Progenitor cell of endocrine pancreas (in vitro differentiated cells): ENCODE measurements at places on chromosomes 16 and 17.

GRCh38 chr17:51240275-51240674 lies 19.6 kb downstream of the MBTD1 start:
- DNase-seq: no peak

GRCh38 chr16:76222087-76222486 lies 55.1 kb upstream of the CNTNAP4 start:
- DNase-seq: no peak

GRCh38 chr17:39695089-39695474 lies 4.8 kb upstream of the ERBB2 start:
- DNase-seq: no peak

GRCh38 chr16:3536271-3536731 lies 35.5 kb downstream of the CLUAP1 start:
- DNase-seq: no peak

GRCh38 chr16:12345349-12345748 lies 368.8 kb downstream of the SNX29 start:
- DNase-seq: no peak

- DNase-seq: no peak
These were observed 2.0 kb upstream of the CD300H start for GRCh38 chr17:74569020-74570003.

DNA sequence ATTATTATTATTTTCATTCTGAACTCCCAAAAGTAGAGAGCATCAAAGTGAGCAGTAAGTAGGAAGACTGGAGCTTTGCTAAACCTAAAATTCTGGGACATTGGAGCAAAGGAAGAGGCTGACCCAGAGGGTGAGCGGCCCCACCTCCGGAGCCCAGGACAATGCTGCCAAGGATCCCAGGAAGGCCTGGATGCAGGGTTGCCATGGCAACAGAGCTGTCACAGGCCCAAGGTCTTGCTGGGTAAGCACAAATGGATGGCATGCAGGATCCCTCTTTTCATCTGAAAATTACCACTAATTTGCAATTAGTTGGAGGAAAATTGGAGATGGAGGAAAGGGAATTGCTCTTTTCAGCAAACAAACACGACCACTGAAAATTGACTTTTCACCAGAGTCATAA lies 457.9 kb upstream of the CDH5 start:
- DNase-seq: no peak

DNA sequence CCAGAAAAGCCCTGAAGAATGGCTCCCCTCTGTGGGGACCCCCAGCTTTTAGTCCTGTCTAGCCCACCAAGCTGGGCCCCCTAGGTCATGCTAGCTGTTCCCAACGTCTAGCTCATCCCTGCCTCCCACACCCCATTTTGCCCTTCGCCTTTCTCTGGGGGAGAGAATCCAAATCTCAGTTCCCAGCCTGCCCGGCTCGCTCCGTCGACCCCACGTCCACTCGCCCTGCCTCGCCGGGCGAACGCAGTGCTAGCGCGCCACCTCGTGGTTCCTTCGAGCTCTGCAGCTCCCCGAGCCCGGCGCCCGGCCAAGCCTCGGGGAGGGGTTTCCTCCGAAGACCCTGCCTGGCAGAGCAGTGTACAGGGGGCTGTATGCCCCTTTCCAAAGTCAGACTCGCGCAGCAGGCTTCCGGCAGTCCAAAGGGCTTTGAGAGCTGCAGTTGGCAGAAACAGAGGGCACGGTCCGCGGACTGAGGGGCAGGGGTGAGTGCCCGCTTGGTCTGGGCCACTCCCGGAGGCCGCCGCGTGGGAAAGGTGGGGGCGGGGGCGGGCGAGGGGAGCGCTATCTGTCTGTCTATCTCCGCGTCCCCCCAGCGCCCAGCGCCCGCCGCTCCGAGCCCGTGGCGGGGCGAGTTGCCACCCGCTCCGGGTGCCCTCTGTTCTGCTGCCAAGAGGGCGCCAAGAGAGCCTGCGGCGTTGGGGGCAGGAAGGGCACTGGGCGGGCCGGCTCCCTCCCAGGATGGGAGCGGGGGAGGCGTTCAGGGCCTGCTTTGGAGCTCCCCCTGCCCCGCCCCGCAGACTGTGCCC lies 1.7 kb upstream of the DLX3 start:
- DNase-seq: peak; percentile 80

DNA sequence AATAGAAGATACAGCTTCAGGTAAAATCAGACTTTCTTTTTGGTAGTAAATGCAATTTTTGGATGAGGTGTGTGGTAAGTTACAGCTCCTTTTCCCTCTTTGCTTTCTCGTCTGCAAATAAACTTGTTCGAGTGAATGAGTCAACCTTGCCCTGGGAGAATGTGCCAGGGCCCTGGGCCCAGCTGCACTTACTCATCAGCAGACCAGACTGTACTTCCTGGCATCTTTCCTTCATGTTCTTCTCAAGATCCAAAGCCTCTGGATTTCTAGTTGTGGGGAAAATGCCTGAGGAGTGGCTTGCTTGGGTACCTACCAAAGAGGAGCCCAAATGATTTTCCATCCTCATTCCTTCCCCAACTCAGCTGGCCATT lies 5.4 kb upstream of the G6PC1 start:
- DNase-seq: no peak

GRCh38 chr17:68097161-68097805 lies 61.7 kb downstream of the KPNA2 start:
- DNase-seq: no peak

- DNase-seq: no peak
These were observed 23.4 kb downstream of the MYH8 start for GRCh38 chr17:10398352-10398751.

DNA sequence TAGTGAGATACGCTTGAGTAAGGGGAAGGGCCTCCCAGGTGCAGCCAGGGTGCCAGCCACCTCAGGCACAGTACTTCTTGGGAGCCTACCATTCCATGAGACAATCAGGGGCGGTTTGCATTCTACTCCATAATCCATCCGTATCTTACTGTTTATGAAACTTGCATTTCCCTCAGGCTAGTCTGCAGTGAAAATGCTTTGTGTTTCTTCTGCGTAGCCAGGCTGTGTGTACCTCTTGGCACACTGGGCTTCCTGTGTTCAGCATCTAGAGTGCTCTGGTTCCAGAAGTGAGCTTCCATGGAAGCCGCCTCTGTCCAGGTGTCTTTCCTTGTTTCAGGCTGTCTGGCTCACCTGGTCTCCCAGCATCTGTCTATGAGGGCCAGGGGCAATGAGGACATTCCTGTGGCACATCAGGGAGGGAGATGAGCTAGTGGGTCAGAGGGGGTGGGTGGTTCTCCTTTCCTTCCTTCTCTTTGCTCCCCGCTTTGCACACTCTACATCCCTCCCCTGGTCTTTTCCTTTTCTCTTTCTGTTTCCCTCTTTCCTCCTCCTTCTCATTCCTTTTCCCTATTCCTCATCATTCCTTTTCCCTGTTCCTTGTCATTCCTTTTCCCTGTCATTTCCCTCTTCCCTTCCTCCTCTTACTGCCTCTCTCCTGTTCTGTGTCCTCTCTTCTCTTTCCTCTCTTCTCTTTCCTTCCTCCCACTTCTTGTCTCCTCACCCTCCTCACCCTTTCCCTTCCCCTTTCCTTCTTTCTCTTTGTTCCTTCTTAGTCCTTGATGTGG lies 386.5 kb downstream of the CPPED1 start:
- no peak for DNase-seq

- DNase-seq: peak; percentile 64
These were observed 4.7 kb upstream of the GFAP start for GRCh38 chr17:44919885-44920564.

DNA sequence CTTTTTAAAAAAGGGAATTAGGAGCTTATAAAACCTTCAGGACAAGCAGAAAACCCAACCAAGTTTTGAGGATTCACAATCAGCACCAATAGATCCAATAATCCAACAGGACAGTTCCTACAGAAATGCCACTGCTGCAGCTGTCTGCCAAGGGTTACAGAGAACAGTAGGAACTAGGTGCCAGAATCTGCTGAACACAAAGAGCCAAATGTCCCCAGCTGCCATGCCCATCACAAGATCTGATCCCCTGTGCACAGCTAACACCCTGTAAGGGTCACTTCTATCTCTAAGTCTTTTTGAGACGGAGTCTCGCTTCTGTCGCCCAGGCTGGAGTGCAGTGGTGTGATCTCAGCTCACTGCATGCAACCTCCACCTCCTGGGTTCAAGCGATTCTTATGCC lies 262.3 kb downstream of the STX8 start:
- no peak for DNase-seq

- no peak for DNase-seq
These were observed 387.1 kb downstream of the HS3ST4 start for GRCh38 chr16:26078716-26079355.

DNA sequence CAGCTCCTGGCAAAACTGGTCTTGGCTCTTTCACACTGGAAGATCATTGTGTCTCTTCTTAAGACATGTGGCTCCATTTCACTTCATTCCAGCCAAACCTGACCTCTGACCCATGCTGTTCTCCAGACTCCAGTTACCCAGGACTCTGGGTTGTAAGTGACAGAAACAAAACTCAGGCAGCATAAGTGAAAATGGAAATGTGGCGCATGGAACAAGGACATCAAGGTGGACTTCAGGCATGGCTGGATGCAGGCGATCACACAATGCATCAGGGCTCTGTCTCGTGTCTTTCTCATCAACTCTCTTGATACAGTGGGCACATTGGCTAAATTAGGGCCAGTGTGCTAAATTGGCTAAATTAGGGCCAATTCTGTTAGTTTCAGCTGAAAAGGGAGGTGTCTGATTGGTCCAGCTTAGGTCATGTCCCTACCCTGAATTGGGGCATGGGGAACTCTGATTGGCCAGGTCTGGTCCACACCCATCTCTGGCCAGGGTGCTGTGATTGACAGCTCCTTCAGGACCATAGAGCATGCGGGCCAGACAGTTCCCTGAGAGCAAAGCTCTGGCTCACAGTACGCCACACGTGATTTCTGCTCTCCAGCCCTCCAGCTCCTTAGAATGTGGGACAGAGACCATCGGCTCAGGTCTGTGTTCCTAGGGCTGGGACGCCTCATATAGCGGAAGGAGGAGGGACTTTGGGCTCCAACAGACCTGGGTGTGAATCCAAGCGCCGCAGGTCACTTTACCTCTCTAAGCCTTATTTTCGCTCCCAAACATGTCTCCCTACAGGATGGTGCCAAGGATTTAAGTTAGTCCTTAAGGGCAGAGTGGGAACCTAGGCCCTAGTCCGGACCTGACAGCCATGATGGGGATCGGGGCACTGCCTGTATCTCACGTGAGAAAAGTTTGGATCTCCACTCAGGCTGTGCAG lies 17.5 kb downstream of the SOCS1 start:
- no peak for DNase-seq

DNA sequence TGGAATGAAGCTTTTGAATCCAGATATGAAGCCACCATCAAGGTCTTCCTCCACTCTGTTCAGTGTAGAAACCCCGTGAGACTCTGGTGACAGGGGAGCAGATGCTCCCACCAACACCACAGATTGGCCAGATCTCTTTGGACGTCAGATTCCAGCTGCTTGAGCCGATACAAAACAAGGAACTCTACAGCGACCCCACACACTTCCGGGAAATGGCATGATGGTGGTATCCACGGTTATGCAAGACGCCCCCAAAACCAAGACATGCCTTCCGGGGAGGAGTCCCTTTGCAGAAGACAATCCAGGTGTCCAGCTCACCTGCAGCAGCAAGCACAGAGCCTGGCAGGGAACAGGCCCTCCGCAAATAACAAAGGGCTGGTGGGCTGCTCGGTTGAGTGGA lies 19.8 kb upstream of the PITPNA start:
- no peak for DNase-seq

DNA sequence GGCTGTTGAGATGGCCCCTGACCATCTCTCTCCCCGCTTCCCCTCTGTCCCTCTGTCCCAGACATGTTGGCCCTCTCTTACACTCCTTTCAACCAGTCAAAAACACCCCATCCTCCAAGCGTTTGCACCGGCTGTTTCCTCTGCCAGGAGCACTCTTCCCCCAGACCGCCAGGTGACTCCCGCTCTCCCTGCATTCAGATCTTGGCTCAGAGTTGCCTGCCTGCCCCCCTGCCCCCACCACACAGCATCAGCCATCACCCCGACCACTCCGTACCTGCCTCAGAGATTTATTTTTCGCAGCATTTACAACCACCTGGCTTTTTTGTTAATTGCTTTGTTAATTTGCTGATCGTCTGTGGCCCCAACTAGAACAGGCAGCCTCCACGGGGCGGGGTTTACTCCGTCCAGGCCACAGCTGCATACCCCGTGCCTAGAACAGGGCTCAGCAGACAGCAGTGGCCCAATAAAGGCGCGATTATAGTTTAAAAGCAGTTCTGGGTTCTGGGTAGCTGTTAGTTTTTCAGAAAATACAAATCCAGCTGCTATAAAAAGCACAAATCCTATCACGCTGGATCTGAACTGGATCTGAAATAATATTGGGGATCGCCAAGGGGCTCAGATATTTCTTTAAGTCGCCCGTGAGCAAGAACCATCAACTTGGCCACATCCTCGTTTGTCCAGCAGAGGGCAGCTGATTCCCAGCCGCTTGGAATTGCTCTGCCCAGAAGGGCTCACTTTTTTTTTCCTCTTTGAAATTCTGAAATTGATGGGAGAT lies 173.6 kb downstream of the IRF8 start:
- DNase-seq: peak; percentile 70

DNA sequence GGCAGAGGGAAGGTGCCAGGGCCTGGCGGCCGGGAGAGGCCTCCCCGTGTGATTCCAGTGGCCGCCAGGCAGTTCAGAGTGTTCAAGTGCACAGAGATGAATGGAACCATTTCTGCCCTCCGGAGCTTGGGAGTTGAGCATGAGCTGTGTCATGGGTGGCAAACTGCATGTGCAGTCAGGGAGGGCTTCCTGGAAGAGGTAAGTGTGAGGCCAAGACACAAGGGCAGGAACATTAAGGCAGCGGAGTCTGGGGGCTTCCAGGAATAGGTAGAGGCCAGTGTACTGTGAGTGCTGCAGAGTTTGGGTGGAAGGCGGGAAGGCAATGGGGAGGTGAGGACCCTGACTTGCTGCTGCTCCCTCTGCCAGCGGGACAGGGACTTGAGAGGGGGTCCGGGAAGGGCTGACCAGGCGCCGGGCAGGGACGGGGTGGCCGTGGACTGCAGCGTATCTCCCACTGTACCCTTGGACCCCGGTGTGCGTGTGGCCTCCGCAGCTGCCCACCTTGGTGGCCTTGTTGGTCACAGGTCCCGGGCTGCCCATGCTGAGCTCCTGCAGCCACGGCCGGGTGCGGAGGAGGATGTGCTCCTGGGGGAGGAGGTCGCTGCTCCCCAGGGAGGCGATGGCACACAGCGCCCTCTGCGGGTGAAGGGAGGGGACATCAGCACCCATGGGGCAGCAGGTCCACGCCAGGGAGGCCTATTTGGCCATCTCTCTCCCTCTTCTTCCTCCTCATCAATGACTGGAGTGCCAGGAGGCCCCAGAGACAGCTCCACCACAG lies 7.5 kb upstream of the CEP131 start:
- DNase-seq: no peak

GRCh38 chr17:49548506-49549310 lies 27.0 kb upstream of the NXPH3 start:
- no peak for DNase-seq

- no peak for DNase-seq
These were observed 9.1 kb downstream of the ZNF668 start for GRCh38 chr16:31064882-31065461.

GRCh38 chr17:67484261-67484660 lies 107.2 kb downstream of the PITPNC1 start:
- no peak for DNase-seq

GRCh38 chr17:55444471-55445441 lies 23.1 kb upstream of the MMD start:
- DNase-seq: no peak
